ENCODE measurements at places on chromosomes 12 and 14.

DNA sequence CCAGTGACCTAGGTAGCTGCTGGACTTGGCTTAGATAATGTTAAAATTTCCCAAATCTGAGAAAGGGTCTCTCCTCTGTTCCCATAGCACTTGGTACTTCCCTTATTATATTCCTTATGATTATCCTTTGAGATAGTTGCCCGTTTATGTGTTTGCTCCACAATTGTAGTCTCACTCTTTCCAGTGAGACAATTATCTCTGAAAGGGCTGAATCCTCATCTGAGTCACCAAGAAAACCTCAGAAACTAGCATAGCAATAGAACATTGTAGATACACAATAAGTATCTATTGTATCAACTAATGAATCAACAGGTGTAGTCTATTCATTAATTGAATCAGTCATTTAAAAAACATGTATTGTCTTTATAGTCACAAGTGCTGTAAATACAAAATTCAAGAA is 119.1 kb upstream of the FAR2 start:
- DNase-seq: no peak

GRCh38 chr14:63470962-63471793 is 72.0 kb downstream of the PPP2R5E start:
- no peak for DNase-seq

DNA sequence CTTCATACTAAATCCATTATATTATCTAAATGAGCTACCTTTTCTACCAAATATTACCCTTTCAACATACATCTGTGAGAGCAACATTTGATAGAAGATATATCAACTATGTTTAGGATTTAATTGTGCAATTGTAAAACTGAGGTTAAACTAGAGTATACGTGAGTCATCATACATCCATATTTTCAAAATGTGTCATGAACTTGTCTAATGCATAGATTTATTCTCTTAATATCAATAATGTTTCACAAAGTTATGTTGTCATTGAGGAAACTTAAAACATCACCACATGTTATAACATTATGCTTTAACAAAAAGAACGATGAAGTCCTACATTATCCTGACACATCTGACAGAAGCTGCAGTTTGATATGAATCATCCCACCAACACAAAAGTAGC is 645.5 kb upstream of the NOVA1 start:
- DNase-seq: no peak

GRCh38 chr14:64610049-64610746 is 60.4 kb downstream of the PPP1R36 start:
- no peak for DNase-seq

DNA sequence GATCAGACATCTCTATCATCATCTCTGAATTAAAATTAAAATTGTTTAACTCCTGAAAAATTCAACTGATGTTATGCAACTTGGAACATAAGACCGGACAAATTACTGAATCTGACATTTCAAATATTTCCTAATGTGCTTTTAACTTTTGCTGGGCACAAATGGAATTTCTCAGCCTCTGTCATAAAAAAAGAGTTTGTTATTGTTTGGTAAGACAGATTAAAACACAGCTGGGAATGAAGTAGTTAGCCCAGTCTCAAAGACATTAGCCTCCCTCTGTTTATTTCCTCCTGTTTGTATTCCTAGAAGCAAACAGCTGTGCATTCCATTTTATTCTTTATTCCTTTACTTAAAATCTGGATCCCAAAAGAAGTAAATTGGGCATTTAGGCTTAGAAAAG is 29.4 kb downstream of the PLEKHA5 start:
- DNase-seq: no peak

- DNase-seq: no peak
These were observed 29.7 kb downstream of the EML1 start for GRCh38 chr14:99822800-99823455.

GRCh38 chr14:62629176-62629725 is 416.0 kb downstream of the KCNH5 start:
- no peak for DNase-seq

DNA sequence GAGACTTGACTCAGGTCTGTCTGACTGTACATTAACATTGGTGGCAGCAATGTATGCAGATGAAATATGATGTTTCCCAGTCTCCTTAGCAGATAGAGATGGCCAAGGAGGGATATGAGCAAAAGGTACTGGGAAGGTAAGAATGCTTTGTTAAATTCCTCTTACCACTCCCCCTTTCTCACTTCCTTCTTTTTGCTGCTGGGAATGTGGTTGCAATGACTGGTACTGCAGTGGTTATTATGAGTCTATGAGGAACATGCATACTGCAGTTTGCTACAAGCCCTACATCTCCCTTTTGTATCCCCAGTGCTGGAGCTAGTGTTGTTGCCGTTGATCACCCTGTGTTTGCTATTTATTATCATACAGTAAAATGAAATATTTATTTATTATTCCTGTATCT is 35.9 kb downstream of the ALDH1L2 start:
- DNase-seq: no peak

GRCh38 chr14:51534610-51535011 is 117.1 kb upstream of the FRMD6 start:
- DNase-seq: no peak

DNA sequence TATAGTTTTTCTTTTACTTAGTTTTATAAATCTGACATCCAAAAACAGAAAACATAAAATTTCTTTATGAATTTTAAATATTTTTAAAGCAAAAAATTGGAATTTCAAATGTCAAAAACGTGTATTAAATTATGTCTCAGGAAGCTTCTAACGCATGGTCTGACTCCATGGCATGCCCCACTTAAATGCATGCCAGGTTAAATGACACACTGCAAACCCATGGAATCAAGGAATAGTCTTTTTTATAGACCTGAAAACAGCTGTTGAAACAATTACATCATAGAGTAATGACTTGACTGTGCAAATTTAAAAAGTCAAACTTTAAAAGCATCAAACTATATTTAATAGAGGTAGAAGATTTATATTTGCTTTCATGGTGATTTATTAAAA is 96.1 kb upstream of the DACT1 start:
- no peak for DNase-seq

- no peak for DNase-seq
These were observed 1.8 kb downstream of the SPSB2 start for GRCh38 chr12:6871052-6871957.

DNA sequence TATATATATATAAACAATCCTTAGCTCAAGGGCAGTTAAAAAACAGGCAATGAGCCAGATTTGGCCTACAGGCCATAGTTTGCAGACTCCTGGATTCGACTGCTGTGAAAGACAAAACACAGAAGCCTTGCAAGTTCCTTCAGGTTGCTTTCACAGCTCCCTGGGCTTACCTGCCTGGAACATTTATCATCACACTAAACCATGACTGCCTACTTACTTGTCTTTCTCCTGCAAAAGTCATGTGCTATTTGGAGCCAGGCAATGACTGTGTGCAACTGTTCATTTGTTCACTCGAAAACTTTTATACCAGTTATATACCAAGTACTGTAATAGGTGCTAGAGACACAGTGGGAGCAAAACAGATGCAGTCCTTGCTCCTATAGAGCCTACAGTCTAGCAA is 2.2 kb upstream of the RPS6KA5 start:
- DNase-seq: no peak

- DNase-seq: no peak
These were observed 7.0 kb downstream of the KRT1 start for GRCh38 chr12:52673217-52673616.
